Brain pericyte (primary cell): ENCODE measurements at places on chromosomes 6 and 20.

GRCh38 chr20:36093025-36093803 is 61.3 kb upstream of the EPB41L1 start:
- no peak for DNase-seq

GRCh38 chr20:45958593-45958992 is 13.4 kb downstream of the ZNF335 start:
- no peak for DNase-seq

GRCh38 chr6:44049163-44049988 is 77.9 kb downstream of the MRPL14 start:
- DNase-seq, result no peak

- no peak for DNase-seq
These were observed 88.9 kb downstream of the FHL5 start for GRCh38 chr6:96651816-96652215.

DNA sequence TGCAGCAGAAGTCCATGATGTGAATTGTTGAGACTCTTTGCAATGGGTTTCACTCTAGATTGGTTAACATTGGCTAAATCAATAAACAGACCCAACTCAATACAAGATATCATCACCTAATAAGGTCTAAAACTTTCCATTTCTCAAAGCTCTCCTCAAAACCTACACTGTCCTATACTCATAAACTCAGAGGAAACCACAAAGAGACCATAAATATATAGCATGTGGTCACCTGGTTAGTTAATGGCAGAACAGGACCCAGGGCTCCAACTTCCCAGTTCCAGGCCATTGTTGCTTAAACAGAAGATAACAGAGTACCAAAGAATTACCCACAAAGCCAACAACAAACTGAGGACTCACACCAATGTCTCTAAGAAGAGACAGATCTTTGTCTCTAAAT is 12.0 kb downstream of the RTN4IP1 start:
- no peak for DNase-seq

- DNase-seq, result no peak
These were observed 96.8 kb downstream of the COL12A1 start for GRCh38 chr6:75109022-75109421.

GRCh38 chr6:33073431-33073871 is at the start of gene HLA-DPA1:
Gene HLA-DPA1, minus strand, starts transcription at chr6:33073649.
- DNase-seq, result no peak

DNA sequence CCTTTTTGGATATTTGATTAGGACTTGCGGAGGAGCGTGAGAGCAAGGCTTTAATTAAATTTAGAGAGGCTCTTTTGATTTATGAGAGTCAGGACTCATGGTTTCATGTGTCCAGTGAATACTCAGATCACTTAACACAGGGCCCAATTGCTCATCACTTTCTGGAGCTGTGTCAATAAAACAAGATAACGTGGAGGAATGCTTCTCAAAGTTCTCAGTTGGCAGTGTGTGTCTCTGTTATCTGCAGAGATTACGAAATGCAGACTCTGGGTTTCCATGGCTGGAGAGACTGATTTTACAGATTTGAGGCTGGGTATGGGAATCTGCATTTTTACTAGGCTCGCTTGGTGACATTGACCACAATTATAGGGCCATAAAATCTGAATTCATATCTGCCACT is 335.8 kb upstream of the FLRT3 start:
- no peak for DNase-seq

DNA sequence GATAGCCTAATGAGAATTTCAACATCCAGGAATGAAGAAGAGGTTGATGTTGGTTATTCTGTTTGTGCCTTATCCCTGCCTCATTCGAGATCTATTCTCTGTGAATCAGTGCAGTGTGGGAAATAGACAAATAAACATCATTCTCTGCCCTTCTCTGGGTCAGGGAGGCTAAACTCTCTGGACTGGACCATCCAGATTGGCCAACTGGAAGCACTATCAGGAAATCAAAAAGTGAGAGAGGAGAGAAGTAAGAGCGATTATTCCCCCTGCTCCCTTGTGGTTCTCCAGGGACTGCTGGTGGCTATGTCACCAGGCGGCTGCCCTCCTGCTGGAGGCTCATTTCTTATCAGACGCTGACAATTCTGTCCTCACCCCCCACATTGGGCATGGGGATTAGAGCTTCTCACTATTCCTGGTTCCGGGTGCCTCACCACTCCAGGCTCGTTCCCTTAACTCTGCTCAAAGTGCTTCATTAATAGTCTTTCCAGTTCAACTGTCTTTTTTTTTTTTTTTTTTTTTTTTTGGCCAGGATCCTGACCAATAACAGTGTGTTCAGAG is 201.7 kb upstream of the RREB1 start:
- no peak for DNase-seq

GRCh38 chr6:27812805-27813492 is 99.2 kb downstream of the OR2B2 start:
- DNase-seq, result no peak

DNA sequence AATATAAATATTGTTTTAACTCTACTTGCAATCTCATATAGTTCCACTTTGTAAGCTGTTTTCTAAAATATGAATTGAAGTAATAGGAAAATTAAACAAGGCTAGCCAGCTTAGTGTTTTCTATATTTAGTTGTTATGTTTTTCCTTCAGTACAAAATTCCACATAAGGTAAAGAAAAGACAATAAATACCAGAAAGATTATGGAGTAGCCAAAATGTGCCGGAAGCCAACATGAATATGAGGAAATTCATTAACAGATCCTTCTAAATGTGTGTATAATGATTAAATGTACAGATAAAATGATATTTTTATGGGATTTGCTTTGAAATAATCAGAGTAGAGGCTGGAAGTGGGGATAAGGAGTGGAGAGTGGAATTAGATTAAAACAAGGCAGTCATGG is 52.5 kb upstream of the COL21A1 start:
- DNase-seq, result no peak

DNA sequence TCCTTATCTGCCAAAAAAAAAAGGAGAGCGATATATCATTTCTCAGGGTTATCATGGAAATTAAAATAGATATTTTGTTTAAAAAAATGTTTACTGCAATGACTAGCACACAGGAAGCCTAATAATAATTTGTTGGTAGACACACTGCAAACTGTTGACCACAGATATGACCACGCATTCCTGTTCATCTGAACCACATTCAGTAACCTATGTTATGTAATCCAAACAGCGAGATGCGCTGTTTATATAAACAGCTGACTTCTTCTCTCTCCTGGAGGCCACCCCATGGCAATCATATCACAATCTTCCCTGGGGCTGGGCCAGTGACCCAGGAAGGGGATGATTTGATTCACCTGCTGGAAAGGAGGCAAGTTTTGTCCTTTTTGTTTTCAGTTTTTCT is 129.3 kb upstream of the UST start:
- no peak for DNase-seq

- DNase-seq, result no peak
These were observed 79.5 kb upstream of the RALGAPA2 start for GRCh38 chr20:20791664-20792568.

- DNase-seq, result no peak
These were observed 33.9 kb upstream of the STXBP5 start for GRCh38 chr6:147170269-147170668.

GRCh38 chr6:52590152-52590891 is 13.5 kb upstream of the TRAM2 start:
- no peak for DNase-seq

DNA sequence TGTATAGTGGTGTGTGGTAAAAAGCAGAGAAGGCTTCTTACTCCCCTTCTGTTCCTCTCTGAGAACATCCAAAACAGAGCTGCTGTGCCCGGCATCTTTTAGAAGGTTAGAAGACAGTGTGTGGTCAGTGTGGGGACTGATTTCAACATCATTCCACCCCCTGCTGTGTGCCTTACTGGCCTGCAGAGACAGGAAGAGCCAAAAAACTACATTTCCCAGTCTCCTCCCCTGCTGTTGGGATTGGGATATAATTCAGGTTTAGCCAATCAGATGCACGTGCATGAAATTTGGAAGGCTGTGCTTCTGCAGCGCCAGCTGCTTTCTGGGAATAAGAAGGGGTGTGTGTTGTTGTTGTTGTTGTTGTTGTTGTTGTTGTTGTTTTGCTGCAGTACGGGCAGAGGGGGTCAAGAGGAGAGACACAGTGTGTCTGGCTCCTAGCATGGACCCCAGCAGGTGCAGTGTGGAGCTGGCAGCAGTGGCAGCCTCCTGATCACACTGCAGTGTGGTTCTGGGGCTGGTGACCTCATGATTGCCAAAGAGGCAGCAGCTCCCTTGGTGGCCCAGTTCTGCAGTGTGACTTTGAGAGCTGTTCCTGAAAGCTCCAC is 74.7 kb downstream of the MRPL14 start:
- DNase-seq, result no peak

GRCh38 chr6:107654764-107655163 is 164.8 kb downstream of the SOBP start:
- no peak for DNase-seq

- no peak for DNase-seq
These were observed 50.1 kb upstream of the SMOC2 start for GRCh38 chr6:168390749-168391420.

GRCh38 chr20:45835329-45835765 is 1.7 kb downstream of the SNX21 start:
- no peak for DNase-seq

DNA sequence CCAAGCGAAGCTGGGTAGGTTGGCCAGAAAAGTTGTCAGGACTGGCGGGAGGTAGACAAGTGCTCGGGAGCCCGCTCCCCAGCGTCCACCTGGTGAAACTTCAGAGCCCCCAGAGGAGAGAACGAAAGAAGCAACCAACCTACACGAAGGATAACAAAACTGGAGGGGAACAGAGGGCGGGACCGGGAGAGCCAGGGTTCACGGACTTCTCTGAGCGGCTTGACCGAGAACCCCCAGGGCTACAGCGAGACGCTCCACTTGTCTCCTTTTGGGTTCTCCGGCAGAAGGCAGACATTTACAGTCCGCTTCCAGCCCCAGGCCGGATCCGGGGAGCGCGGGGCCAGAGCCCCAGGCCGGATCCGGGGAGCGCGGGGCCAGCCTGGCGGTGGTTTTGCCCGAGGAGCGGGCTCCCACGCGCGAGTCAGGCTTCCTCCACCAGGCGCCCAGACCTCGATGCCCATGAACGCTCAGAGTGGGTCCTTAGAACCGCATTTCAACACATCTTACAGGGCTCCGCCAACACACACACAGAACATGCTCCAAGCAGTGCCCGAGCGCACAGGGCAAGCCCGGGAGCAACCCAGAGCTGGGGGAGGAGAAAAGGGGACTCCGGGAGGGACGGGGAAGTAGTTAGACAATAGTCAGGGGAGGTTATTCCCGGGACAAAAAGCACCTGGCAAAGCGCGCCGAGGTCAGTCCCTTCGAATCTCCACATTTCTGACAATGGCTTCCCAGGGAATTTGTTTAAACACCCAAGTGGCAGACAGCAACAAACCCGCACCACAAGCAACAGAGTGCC is 1.1 kb downstream of the PTPRK start:
- DNase-seq, result no peak

GRCh38 chr6:118528129-118528528 is 20.0 kb upstream of the PLN start:
- DNase-seq, result no peak

DNA sequence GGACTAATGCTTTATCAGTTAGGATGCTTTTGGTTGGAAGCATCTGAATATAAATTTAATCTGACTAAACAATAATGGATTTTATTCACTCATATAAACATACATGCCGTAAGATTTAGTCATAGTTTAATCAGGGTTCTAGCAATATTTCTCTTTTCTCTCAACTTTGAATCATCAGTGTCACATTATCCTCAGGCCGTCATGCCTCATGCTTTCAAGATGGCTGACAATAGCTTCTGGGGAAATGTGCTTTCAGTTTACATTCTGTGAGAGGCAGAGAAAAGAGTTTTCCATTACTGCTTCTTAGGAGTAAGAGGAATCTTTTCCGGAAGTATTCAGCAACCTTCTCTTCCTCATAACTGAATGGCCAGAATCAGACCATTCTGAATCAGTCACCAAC is 162.2 kb downstream of the GJA1 start:
- no peak for DNase-seq

DNA sequence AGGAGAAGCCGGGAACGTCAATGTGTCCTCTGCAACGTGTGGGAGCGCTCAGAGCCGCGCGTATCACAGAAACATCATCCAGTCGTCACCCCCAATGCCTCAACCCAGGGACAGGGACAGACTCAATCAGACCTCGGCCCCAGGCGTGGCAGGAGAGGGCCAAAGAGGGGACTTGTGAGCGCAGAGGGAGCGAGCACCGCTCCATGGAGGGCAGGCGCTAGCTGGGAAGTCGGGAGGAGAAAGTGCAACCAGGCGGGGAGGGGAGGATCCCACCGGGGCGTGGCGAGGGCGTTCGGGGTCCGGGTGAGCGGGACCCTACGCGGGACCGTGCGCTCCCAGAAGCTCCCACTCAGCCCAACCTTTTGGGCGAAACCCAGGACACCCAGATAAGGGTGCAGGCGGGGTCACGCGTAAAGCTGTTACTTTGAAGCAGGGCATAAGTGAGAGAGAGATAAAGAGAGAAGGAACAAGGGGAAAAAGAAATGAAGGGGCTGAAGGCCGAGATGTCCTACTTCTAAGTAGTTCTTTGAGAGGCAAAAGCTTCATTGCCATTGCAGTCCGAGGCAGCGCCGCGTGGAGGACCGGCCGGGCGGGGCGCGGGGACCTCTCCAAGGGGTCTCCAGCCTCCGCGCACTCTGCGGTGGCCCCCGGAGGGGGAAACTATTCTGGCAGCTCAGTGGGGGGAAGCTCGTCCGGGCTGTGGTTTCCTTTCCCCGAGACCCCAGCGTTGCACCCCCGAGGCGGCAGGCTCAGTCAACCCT is 862 bp upstream of the SOBP start:
- DNase-seq, result no peak

DNA sequence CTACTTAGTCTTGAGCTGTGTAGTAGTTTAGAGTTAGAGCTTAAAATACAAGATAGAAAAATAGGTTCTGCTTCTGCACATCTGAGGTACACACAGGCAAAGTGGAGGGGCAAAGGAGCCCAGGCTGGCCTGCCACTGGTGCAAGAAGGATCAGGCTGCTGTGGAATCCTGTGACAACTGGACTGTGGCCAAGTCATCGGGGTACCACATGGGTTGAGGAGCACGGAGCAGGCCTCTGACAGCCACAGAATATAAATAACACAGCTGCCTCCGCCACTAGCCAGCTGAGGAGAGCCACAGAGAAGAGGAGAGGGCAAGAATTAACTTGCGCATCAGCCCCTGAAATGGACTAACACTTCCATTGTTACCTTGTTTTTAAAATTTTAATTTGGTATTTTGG is 206.0 kb upstream of the MARCKS start:
- no peak for DNase-seq
